ENCODE measurements at places on chromosomes 16 and 17.

DNA sequence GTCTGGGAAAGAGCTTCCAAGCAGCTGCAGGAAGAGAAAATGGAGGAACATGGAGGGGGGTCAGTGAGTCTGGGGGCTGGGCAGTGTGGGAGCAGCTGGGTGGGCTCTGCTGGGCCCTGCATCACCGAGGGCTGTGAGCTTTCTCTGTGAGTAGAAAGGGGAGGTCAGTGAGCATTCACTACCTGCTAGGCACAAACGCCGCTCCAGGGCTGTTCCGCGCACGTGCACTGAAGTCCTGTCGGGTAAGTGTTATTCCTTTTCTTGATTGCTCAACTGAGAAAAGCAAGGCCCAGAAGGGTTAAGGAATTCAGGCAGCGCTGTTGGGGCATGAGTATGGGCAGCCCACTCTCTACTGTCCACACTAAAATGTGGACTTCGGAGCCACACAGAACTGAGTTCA, 4.7 kb downstream of the CACNG5 start:
- no peak for DNase-seq

DNA sequence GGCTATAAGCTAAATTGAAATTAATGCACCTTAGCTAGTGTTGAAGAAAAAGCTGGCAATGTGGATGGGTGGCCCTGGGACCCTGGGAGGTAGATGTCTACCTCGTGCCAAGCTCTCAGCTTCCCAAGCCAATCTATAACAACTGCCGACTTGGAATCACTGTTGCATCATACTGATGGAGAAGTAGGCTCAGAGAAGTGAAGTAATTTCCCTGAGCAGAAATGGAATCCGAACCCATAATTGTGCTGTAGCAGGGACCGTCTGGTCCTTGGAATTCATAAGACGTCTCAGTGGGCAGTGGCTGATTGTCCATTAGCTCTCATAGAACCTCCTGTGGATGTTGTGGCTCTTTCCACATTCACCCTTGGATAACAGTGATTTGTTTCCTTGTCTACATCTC, 196.6 kb downstream of the RAB11FIP4 start:
- no peak for DNase-seq

- no peak for DNase-seq
These were observed 539 bp downstream of the LRRC45 start for GRCh38 chr17:82023447-82024241.

- DNase-seq: peak; percentile 31
These were observed 34.8 kb upstream of the CPHXL start for GRCh38 chr16:75761108-75761507.

GRCh38 chr16:49580751-49581303, 207.2 kb downstream of the C16orf78 start:
- DNase-seq: no peak

- DNase-seq: no peak
These were observed 62.5 kb downstream of the RPH3AL start for GRCh38 chr17:290121-290521.

DNA sequence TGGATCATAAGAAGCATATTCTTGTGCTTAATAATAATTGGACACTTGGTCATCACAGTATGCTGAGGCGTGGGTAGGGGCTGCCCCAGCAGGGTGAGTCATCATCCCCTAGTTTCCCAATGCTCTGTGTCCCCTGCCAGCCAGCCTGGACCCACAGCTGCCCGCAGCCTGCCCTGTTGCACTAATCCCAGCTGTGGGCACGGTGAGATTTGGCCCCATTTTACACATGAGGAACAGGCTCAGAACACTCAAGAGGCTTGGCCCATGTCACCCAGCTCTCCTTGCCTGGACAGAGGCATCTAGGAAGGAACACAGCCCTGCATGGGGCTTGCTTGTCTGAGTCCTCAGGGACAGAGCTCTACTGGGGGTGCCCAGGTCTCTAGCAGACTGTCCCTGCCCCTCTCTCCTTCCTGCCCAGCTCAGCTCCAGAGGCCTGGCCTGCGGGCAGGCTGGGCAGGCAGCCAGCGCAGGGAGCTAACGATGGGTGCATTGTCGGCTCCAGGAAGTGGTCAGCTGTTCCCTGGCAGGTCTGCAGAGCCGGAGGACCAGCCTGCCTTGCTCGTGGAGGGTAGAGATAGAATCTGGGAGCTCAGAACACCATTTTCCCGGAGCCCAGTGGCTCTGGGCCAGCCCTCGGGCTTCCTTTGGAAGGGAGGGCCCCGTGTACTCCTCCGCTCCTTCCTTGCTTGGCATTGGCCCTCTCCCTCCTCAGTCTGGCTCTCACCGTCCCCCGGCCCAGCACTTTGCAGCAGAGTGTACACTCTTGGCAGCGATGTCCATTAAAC, 189.4 kb downstream of the RAB11FIP4 start:
- DNase-seq: no peak

DNA sequence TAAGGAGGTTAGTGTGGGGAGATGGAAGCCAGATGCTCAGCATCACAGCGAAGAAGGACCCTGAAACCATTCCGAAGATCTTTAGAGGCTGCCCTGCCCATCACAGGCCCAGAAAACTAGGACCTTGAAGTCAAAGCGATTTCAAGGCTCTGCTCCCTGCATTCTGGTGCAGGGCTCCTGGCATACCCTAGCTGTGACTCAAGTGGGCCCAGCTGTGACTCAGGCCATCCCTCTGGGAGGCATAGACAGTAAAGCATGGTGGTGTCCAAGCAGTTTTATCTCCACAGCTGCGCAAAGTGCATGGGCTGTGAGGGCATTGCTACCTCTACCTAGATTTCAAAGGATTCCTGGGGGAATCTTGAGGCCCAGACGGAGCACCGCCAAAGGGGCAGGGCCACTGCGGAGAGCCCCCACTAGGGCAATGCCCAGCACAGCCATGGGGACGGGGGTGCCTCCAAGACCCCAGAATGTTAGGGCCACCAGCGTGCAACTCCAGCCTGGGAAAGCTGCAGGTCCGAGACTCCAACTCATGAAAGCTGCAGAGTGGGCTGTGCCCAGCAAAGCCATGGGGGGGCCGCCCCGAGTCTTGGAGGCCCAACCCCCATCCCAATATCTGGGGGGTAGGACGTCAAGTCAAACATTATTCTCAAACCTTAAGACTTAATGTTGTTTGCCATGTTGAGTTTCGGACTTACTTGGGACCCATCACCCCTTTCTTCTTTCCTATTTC, 11.7 kb upstream of the ZNF594 start:
- DNase-seq: no peak

Data from SK-N-DZ (cell line).